NCI-H2227 treated with DMSO at 0.1 percent for 48 hours (cell line): ENCODE measurements at places on chromosomes 11 and 22.
A peak's percentile ranks its signal among the peaks of the same experiment; 100 is the strongest.

DNA sequence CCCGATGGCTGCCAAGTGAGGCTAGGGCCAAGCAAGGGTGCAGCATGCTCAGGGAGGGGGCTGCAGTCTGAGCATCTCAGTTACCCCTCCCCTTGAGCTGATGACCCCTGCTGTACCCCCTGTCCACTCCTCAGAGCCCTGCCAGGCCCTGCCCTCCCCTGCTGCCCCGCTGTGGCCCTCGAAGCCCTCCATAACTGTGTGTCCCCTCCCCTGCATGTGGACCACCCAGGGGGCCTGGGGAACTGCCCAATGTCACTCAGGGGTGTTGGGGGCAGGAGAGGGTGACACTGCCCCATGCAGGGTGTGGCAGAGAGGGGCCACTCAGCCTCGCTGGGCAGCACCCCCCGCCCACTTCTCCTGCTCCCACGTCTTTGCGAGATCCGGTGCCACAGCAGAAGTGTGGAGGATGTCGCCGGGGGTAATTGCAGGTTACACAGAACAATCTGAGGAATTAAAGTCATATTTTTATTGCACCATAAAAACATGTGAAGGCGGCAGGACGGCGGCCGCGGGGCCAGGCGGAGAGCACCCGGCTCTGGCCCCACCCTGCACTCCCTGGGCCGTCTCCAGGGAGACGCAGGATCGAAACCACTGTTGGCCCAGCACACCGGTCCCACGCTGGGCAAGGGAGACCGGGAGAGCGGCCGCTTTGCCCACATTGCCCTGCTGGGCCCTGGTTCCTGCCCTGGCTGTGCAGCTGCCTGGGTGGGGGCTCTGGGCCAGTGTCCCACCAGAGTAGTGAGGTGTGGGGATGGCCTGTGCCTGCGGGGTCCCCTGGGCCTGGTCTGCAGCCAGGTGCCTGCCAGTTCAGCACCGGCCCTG lies 18.7 kb upstream of the GNB1L start:
- DNase-seq = no peak

DNA sequence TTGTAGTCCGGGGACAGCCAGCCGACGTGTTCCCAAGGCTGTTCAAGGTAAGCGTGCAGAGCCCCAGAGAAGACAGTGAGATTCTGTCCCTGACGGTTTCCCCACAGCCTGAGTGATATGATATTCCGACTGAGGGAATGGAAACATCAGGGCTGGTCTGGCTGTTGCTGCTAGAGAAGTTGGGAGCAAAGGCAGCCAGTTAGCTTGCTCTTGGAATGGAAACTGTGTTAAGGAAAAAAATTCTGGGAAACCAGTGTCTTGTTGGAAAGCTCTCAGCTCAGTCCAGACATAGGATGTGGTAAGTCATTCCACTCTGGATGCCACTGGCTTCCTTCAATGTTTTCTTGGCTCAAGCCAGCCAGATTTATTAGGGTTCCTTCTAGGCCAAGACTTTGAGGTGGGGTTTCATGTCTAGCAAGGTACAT lies 8.8 kb downstream of the CRY2 start:
- DNase-seq = no peak

- DNase-seq = no peak
Observed at GRCh38 chr11:36605221-36606216, 7.5 kb upstream of the RAG2 start.

DNA sequence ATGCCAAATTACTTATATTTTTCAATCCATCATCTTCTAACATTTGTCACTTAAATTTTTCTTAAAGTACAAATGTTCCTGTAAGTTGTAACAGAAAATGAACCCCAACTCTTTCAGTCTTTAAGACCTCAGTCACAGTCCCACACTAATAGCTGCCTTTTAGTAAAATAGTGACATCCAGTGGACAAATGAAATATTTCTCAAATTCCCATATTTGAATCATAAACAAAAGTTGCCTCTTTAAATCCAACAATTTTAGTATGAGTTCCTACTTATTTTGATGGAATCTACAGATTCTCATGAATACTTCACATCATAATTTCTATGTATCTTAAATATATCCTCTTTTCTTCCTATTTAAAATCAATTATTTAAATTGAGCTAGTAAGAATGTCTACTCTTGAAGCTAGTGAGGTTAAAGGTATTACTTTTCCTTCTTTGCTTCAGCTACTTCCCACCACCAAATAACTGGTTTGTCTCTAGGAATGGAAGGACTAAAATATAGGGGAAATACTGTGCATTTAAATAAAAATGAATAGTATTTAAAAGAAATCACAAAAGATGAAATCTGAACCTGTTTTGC lies 9.2 kb downstream of the LIN7C start:
- DNase-seq = peak; percentile 22

- DNase-seq = no peak
Observed at GRCh38 chr11:95085117-95085816, 4.4 kb upstream of the ENDOD1 start.

GRCh38 chr11:11267312-11267711 lies 85.7 kb downstream of the CSNK2A3 start:
- no peak for DNase-seq

- no peak for DNase-seq
Observed at GRCh38 chr11:120343429-120343828, 7.2 kb downstream of the ARHGEF12 start.

DNA sequence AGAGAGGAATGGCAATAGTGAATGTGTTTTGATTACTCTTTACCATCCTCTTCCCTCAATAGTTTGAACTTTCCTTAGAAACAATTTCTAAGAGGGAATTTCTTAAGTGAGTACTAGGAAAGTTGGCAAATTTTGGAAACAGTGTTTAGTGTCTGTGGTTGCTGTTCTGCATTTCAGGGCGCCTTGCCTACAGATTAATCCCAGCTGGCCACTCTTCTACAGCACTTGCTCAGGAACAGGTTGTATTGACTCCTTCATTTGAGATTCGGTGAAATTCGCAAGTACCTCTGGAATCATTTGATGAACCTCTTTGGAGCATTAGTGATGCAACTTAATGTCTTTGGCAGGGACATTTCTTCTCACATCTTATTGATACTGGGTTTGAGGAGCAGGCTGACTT lies 28.3 kb downstream of the JAM3 start:
- no peak for DNase-seq

DNA sequence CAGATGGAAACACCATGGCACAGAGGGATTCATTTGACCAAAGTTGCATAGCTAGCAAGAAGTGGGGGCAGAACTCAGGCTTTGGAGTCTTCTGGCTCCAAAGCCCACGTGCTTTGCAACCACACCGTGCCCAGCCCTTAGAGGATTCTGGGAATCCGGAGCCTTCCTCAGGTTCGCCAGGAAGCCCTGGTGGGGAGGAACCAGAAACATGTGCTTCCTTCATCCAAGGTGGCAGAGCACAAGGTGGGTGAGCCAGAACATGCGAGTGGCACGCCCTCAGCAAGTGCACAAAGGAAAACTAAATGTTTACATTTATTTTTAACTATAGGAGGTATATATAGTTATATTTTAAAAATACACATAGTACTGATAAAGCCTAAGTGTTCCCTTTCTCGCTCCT lies 151.9 kb upstream of the NECTIN1 start:
- no peak for DNase-seq

GRCh38 chr11:14687943-14688627 lies 44.5 kb downstream of the PDE3B start:
- no peak for DNase-seq

- no peak for DNase-seq
Observed at GRCh38 chr11:79189055-79189454, 251.8 kb downstream of the TENM4 start.

DNA sequence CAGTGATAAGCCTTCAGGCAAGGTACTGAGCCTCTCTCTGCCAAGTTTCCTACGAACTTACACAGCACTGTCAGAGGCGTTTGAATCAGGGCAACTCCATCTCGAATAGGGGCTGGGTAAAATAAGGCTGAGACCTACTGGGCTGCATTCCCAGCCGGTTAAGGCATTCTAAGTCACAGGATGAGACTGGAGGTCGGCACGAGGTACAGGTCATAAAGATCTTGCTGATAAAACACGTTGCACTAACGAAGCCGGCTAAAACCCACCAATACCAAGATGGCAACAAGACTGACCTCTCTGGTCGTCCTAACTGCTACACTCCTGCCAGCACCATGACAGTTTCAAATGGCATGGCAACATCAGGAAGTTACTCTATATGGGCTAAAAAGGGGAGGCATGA lies 20.4 kb upstream of the POGLUT3 start:
- no peak for DNase-seq

GRCh38 chr11:25576320-25576719 lies 755.6 kb upstream of the ANO3 start:
- DNase-seq = no peak

GRCh38 chr22:41939981-41940831 lies 6.7 kb downstream of the CENPM start:
- no peak for DNase-seq

DNA sequence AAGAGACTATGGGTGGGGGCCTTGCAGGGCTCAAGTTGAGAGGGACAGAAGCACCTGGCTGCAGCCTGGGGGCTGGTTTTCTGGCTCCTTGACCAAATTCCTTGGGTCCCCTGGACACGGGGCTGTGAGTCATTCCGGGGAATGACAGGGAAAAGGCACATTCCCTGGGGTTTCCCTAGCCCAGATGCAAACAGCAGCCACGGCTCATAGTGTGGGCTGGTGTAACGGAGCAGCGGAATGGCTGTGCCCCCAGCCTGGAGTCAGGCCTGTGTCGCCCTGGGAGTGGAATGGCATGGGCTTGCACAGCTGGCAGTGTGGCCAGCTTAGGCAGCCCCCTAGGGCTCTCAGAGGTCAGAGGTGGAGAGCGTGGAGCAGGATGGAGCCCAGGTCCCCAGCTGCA lies 77.6 kb upstream of the KCNQ1OT1 start:
- no peak for DNase-seq
